Gastrocnemius medialis (tissue), 4 donors: ENCODE measurements at places on chromosomes 13 and 19. TPM values are rescaled to one million over a fixed set of nuclear protein-coding genes. Genes with fewer than 3 reads are reported as not detected.
A peak's percentile ranks its signal among the peaks of the same experiment; 100 is the strongest.

- DNase-seq = peak; percentile 2
Observed at GRCh38 chr13:94251831-94252608, 227.5 kb downstream of the DCT start.

DNA sequence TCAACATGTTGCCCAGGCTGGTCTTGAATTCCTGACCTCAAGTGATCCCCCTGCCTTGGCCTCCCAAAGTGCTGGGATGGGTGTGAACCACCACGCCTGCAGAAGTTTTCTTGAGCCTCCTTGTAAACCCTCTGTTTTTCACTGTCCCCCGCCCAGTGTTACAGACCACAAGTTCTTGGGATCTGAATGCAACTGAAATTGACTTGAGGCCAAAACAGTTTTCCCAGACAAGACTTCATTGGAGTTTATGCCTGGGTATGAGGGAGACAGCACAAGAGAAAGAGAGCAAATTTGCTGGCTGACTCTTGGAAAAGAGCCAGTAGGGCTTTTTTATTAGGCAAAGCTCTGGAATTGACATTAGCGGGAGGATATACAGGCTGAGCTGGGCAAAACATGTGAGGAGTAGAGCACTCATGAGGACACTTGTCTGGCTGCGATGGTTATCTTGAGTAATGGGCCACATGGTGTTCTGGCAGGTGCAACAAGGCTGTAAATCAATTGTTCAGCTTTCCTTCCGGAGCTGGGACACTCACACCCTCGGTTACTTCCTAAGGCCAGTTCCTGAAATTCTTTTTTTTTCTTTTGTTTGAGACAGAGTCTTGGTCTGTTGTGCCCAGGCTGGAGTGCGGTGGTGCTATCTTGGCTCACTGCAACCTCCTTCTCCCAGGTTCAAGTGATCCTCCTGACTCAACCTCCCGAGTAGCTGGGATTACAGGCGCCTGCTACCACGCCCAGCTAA lies 12.7 kb upstream of the HNRNPL start:
- peak; percentile 78 for DNase-seq

GRCh38 chr19:39481229-39481545 lies 549 bp downstream of the TIMM50 start:
- DNase-seq = no peak

DNA sequence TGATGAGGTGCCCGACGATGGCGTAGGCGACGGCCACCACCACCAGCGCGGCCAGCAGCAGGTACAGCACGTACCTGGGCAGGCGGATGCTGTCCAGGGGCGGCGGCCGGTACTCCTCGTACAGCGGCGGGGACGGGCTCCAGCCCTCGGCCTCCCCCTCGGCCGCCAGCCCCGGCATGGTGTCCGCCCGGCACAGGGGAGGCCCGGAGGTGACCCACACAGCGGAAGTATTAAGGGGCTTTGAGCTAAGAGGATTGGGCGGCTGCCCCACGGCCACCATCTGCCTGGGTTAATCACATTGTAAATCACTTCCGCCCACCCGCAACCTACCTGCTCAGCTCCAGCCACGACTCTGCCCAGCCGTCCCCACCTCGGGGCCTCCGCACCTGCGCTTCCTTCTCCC lies at the start of gene SMIM44:
Gene SMIM44, minus strand, starts transcription at position 216 of the 403 bp plus-strand sequence. Its CDS starts 38 bp downstream, at position 178.
- no peak for DNase-seq

- DNase-seq = no peak
Observed at GRCh38 chr19:10744801-10745293, 27.0 kb downstream of the DNM2 start.

- DNase-seq = no peak
Observed at GRCh38 chr19:17860993-17861360, 1.3 kb downstream of the RPL18A start.

GRCh38 chr13:84543962-84544361 lies 661.7 kb upstream of the SLITRK1 start:
- no peak for DNase-seq

- no peak for DNase-seq
Observed at GRCh38 chr13:79937771-79938216, 403.1 kb downstream of the SPRY2 start.

DNA sequence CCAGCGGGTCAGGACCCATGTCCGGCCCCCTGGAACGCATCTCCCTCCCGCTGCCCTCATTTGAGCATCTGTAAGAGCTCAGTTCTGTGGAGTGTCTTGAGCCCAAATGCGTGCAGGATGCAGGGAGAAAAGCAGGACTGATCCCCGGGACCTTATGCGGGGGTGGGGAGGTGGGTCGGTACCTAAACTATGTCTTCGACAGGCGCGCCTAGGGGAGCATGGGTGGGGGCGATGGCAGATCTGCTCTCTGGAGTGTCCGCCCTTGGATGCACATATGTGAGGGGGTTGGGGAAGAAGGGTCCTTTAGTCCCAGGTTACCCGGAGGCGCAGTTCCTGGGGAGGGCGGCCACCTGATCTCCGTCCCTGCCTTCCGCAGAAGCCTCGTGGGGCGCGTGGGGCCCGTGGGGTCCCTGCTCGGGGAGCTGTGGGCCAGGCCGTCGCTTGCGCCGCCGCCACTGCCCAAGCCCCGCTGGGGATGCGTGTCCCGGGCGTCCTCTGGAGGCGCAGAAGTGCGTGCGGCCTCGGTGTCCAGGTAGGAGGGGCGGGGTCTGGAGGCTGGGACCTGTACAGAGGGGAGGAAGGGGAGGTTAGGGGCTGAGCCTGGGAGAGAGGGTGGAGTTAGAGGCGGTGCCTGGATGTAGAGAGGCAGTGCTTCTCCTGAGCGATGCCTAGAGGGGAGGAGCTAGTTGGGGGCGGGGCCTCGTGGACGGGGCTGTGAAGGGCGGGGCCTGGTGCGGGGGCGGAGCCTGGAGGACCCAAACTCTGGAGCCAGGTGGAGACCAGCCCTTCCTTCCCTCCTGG lies 2.9 kb downstream of the CILP2 start:
- DNase-seq = no peak

- DNase-seq = no peak
Observed at GRCh38 chr13:94764576-94765321, 52.4 kb upstream of the SOX21 start.

GRCh38 chr13:82341116-82341515 lies 1541.2 kb downstream of the SLITRK1 start:
- DNase-seq = no peak

- DNase-seq = no peak
Observed at GRCh38 chr13:67134417-67135129, 95.6 kb downstream of the PCDH9 start.

GRCh38 chr13:100842136-100842535 lies 167.5 kb upstream of the TMTC4 start:
- no peak for DNase-seq

- DNase-seq = no peak
Observed at GRCh38 chr13:101025925-101026324, 351.3 kb upstream of the TMTC4 start.

- no peak for DNase-seq
Observed at GRCh38 chr13:44519642-44520041, 56.5 kb downstream of the TSC22D1 start.

GRCh38 chr13:98482476-98483444 lies 94.1 kb downstream of the STK24 start:
- peak; percentile 45 for DNase-seq

- DNase-seq = no peak
Observed at GRCh38 chr19:31355665-31356289, 6.5 kb upstream of the TSHZ3 start.

GRCh38 chr13:33202644-33203169 lies 82.8 kb downstream of the STARD13 start:
- no peak for DNase-seq

DNA sequence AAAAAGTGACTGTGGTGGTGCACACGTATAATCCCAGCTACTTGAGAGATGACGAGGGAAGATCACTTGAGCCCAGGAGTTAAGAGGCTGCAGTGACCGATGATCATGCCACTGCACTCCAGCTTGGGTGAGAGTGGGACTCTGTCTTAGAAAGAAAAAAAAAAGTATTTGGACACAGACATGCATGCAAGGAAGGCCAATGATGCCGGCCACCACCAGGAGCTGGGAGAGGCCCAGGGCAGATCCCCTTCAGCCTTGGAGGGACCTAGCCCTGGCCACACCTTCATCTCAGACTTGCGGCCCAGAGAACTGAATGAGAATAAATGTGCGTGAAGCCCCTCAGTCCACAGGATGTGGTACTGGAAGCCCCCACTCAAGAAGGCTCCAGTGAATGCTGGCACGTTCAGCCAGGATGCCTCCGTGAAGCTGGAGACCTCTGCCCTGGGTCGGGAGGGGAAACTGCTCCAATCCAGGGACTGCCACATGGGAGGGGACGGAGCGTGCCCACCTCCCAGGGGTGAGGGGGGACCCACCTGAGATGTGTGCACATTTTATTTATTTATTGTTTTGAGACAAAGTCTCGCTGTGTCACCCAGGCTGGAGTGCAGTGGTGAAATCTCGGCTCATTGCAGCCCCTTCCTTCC lies 14.6 kb downstream of the TNFAIP8L1 start:
- DNase-seq = no peak

DNA sequence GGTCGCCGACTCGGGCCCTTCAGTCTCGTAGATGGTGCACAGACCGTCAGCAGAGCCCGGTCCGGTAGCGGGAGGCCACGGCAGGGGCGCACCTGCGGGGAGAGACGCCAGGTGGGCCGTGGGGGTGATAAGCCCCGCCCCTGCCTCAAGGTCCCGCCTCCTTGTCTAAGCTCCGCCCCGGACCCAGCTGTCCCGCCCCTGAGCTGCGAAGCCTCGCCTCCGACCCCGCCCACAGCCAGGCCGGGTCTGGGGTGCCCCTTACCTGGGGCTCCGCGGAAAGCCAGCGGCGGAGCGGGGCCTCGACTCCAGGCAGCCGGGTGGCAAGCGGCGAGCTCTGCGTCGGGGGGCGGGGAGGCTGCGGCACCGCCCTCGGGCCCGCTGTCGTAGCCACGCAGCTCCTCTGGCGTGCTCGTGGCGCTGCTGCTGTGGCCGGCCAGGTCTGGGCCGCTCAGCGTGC lies 4.7 kb downstream of the PRR36 start:
- DNase-seq = peak; percentile 37

GRCh38 chr13:78183732-78184131 lies 265.1 kb upstream of the EDNRB start:
- DNase-seq = no peak

DNA sequence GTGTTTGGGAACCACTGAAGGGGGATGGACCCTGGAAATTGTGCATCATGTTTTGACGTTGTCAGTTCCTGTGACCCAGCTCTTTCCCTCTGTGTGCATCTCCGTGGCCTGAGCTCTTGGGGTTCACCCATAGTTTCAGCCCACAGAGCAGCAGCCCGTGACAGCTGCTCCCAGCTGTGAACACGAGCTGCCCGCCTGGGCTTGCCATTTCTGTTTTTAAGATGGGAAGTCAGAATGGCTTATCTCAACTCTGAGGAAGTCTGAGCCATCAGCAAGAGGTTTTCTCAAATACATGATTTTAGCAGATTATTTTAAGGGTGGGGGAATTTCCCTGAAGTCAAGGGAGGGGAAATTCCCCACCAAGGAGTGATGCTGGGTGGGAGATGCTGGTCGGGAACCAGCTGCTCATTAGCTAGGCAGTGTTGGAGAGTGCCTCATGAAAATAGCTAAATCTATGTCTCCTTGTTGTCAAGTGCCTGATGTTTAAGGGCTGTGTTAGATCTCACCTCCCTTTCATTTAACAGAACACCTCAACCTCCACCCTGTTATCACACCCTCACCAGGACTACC lies 34.8 kb upstream of the C1QTNF9 start:
- no peak for DNase-seq

DNA sequence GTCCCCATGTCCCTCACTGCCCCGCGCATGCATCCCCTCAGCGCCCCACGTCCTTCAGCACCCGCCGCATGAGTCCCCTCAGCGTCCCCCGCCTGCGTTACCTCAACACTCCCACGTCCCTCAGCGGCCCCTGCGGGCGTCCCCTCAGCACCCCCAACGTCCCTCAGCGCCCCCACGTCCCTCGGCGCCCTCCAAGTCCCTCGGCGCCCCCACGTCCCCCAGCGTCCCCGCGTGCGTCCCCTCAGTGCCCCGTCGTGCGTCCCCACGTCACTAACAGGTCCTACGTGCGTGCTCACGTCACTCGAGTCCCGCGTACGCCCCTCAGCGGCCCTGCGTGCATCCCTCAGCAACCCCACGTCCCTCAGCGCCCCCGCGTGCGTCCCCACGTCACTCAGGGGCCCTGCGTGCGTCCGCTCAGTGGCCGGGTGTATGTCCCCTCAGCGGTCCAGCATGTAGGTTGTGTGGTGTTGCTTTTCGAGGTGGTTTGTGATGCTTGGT lies 19.5 kb upstream of the GAS6 start:
- DNase-seq = no peak

GRCh38 chr13:74062933-74063332 lies 71.3 kb downstream of the KLF12 start:
- DNase-seq = peak; percentile 72

DNA sequence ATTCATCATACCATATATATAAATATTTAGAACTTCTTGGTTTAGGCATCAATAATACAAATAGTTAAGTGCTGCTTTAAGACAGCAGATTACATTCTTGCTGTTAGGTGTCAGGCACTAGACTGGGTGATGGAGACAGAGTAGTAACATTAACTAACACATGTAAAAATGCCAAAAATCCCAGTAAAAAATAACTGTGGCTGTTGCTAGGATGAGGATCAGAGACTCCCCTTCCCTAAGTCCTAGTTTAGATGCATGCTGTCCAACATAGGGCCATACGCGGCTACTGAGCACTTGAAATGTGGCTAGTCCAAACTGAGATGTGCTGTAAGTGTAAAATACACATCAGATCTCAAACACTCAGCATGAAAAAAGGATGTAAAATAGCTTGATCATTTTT lies 94.7 kb downstream of the CDADC1 start:
- DNase-seq = no peak

The EBPL gene
- total RNA-seq = 7.7 TPM

The CACNG7 gene
- not detected for total RNA-seq

The SPRED3 gene
- 0.20 TPM for total RNA-seq

The FFAR2 gene
- not detected for total RNA-seq

The TEX26 gene
- not detected for total RNA-seq

The OR7A5 gene
- total RNA-seq = not detected

The B3GNT8 gene
- total RNA-seq = 0.33 TPM

The PSG2 gene
- total RNA-seq = not detected

The PRKD2 gene
- total RNA-seq = 7.2 TPM

The GRIK5 gene
- 1.0 TPM for total RNA-seq
